ENCODE measurements at places on chromosomes 1 and 21.

- no peak for DNase-seq
Measured at GRCh38 chr1:228927946-228928898, 192.9 kb downstream of the RHOU start.

- DNase-seq: no peak
Measured at GRCh38 chr1:214469290-214469689, 82.1 kb downstream of the PTPN14 start.

- no peak for DNase-seq
Measured at GRCh38 chr1:116993286-116993685, 8.3 kb upstream of the CD101 start.

GRCh38 chr1:118101515-118101844 is 83.5 kb downstream of the SPAG17 start:
- DNase-seq: no peak

GRCh38 chr1:19495000-19495656 is 9.8 kb upstream of the CAPZB start:
- no peak for DNase-seq

All from activated T-cell treated with anti-CD3 and anti-CD28 coated beads for 48 hours (primary cell).